ENCODE measurements at places on chromosomes 2 and 18.

- no peak for DNase-seq
These were observed 228.7 kb downstream of the PIK3C3 start for GRCh38 chr18:42183746-42184145.

GRCh38 chr2:71714601-71715240 lies 261.4 kb downstream of the DYSF start:
- DNase-seq, result no peak

GRCh38 chr2:37654932-37655841 lies 16.3 kb downstream of the CDC42EP3 start:
- DNase-seq, result no peak

DNA sequence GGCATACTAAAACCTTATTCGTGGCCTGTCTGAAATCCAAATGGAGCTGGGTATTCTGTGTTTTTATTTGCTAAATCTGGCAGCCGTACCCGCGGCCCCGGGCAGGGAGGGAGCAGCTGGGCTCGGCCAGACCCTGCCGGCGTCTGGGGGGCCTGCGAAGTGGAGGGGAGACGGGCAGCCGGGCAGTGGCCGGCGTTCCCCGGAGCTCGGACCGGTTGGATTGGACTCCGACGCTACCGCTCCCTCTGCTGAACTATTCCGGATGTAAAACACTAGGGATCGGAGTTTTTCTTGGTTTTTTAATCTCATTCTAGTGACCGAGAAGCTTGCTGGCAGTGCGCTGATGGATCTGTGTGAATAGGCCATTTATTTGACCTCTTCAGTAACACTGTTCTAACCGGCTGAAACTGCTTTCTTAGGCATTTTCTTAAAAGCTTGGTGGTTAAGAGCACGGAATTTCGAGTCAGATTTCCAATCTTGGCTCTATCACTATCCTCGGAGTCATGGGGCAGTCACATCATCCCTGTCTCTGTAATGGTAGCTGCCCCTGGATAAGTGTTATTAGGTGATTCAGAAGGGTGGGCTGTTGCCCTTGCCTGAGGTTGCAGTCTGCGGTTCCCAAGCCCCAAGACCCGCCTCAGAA lies 694 bp downstream of the UNC50 start:
- DNase-seq, result no peak

- DNase-seq, result no peak
These were observed 98.6 kb upstream of the NFU1 start for GRCh38 chr2:69535817-69536241.

- DNase-seq, result peak; percentile 8
These were observed 114.3 kb downstream of the SPP2 start for GRCh38 chr2:234164493-234165413.

- DNase-seq, result no peak
These were observed 148.1 kb downstream of the ZNF407 start for GRCh38 chr18:74745633-74746403.

DNA sequence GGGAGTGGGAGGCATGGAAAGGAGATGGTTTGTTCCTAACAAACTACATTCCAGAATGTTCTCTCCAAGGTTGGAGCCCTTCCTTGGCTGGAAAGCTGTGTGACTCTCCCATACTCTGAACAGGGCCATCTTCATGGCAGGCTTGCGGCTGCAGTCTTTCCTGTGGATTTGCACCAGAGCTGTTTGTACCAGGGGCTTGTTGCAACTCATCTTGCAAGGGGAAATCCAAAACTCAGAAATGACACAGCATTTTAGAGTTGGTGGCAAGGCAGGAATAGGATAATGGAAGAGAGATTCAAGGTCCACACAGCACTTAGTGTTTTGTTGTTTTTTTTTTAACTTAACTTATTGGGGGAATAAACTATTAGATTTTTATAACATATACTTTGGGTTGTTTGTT lies 73.7 kb upstream of the ZNF516 start:
- DNase-seq, result no peak

DNA sequence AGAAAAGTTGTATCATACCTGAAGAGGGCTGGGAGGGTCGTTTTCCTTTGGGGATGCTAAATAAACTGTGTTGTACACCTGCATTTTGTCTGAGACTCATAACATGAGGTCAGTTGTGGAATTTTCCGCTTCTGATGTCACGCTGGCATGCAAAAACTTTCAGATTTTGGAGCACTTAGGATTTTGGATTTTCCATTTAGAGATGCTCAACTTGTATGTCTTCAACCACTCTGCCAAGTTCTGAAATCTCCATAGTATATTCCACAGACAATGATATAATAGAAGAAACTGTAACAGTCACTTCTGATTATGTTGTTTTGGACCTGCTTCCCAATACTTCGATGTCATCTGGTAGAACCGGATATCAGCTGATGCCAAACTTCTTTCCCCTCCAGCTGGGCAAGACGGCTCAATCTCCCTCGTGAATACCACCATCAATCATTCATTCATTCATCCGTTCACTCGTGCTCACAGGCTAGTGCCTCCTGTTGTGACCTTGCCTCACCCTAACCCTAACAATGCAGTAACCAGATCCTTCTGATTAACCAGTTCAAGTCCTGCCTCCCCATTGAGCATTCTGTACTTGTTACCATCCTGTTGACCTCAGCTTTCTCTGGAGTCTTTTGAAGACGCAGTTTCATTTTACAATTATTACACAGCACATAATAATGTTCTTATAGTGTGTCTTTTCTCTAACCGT lies 5.3 kb upstream of the PLEKHH2 start:
- DNase-seq, result no peak

DNA sequence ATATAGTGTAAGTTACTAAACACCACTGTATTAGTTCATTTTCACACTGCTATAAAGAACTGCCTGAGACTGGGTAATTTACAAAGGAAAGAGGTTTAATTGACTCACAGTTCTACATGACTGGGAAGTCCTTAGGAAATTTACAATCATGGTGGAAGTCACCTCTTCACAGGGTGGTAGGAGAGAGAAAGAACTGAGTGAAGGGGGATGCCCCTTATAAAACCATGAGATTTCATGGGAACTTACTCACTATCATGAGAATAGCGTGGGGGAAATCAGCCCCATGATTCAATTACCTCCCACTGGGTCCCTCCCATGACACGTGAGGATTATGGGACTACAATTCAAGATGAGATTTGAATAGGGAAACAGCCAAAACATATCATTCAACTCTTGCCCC lies 618.0 kb downstream of the NYAP2 start:
- DNase-seq, result no peak
